ENCODE measurements at places on chromosomes 5 and 9. TPM values are rescaled to one million over a fixed set of nuclear protein-coding genes. Genes with fewer than 3 reads are reported as not detected.
A peak's percentile ranks its signal among the peaks of the same experiment; 100 is the strongest.

DNA sequence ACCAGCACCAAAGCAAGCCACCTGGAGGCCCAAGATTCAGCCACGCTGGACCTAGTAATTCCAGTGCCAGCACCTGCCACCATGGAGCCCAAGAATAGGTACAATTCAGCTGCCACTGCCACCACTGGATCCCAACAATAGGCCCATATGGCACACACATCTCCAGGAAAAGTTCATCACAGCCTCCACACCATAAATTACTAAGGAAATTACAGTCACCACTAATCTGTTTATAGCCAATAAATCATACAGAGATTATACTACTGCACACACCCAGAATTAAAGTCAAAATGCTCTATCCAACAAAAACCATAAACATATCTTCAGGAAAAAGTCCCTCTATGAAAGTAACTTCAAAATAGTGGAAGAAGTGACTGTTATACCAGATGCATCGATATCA, 242.8 kb downstream of the SPATA31D1 start:
- DNase-seq: no peak

DNA sequence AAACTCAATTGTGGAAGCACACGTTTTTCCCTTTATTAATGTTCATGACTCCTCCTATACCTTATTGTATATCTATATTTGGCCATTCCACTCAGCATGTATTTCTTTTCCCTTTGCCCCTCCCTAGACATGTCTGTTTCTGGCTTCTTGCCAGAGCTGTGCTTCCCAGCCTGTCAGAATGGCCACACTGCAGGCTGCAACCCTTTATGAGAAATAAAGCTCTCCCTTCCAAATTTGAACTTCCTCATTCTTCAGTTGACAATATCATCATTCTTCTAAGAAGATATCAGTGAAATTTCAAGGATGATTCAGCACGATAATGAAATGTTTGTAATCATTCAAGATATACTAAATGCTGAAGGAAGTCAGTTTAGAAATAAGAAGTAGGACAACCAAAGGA, 107.6 kb upstream of the PRSS3 start:
- DNase-seq: no peak

GRCh38 chr9:36874261-36874660, 159.8 kb downstream of the PAX5 start:
- DNase-seq: no peak

GRCh38 chr9:24582146-24583126, 36.7 kb upstream of the IZUMO3 start:
- no peak for DNase-seq

GRCh38 chr5:176793736-176794135, 16.6 kb upstream of the UNC5A start:
- DNase-seq: no peak

Gene SPINK1
- total RNA-seq: 1.2 TPM

DNA sequence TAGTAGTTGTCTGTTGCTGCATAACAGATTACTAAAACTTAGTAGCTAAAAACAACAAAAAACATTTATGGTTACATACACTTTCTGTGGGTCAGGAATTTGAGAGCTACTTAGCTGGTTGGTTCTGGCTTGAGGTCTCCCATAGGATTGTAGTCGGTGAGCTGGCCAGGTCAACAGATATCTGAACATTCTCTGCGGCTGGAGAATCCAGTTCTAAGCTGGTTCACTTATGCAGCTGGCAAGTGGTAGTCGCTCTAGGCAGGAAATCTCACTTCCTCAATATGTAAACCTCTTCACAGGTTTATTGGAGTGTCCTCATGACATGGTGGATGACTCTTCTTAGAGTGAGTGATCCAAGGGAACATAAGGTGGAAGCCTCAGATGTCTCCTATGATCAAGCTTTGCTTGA, 65.7 kb upstream of the TNFAIP8 start:
- no peak for DNase-seq

GRCh38 chr5:107512029-107512428, 158.7 kb downstream of the EFNA5 start:
- no peak for DNase-seq

- DNase-seq: peak; percentile 66
Observed at GRCh38 chr5:171321447-171321846, 12.4 kb downstream of the TLX3 start.

Gene C9
- not detected for total RNA-seq

DNA sequence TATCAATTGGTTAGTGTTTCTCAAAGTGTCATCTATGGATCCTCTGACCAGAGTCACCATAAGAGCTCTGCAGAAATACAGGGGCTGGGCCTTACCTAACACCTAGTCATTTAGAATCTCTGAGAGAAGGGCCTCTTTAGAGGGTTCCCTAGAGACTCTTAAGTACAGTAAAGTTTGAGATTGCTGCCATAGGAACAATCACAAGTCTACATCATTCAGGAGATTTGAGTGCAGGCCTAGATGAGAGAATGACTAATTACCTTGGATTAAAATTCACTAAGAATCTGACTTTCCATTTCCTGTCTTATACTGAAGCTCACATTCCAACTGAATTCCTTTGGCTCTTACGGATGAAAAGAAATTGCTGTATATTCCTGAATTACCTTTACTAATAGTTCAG, 182.1 kb upstream of the PTGER4 start:
- DNase-seq: no peak

Gene ANKDD1B
- 1.1 TPM for total RNA-seq

- DNase-seq: no peak
Observed at GRCh38 chr5:5326115-5326758, 96.2 kb upstream of the ICE1 start.

Gene NPR3
- total RNA-seq: 2.4 TPM

DNA sequence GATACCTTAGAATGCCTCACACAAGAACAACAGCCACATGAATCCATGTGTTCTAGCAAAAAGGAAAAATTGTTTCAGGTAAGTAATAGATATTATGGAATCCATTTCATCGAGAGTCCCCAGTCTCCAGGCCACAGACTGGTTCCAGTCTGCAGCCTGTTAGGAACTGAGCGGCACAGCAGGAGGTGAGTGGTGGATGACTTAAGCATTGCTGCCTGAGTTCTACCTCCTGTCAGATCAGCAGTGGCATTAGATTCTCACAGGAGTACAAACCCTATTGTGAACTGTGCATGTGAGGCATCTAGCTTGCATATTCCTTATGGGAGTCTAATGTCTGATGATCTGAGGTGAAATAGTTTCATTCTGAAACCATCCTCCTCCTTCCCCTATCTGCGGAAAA, 207.0 kb downstream of the CSNK1G3 start:
- DNase-seq: no peak

DNA sequence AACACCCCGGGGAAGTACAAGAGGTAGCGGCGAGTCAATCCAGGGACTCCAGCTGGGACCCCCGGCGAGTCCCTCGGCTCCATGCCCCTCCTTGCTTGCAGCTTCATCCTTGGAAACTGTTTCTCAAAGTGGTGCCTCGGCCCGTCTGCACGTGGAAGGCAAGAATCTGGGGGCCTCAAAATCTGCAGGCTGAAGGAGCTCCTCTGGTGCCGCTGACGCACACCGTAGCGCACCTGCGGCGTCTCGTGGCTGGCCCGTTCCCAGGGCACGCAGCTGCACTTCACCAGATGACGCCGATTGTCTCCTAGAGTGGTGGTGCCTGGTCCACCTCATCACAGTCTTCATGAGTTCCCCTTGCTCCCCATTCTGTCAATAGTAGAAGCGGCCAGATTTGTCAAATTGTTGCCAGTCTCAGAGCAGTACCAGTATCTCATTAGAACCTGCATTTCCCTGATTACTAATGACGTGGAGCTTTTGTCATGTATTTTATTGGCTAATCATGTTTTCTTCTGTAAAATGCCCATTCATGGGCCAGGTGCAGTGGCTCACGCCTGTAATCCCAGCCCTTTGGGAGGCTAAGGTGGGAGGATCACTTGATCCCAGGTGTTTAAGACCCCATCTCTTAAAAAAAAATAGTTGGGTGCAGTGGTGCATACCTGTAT, 38.6 kb downstream of the GTF3C4 start:
- DNase-seq: no peak

DNA sequence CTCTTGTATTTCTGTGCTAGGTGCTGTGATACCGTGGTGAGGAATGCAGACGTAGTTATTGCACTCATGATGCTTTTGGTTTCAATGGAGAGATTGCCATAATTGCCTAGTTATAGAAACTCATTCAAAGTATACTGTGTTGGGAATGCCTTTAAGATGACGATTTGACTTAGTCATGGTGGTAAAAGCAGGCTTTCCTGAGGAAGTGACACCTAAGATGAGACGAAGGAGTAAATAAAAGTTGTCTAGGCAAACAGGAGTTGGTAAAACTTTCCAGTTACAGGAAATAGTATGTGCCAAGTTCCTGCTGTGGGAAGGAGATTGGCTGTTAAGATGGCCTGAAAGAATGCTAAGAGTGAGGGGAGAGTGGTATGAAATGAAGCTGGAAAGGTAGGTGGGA, 48.1 kb downstream of the FOCAD start:
- no peak for DNase-seq

GRCh38 chr5:135476615-135477581, 24.7 kb upstream of the TIFAB start:
- peak; percentile 32 for DNase-seq

- DNase-seq: no peak
Observed at GRCh38 chr5:102895234-102895633, 140.1 kb downstream of the PAM start.

Gene JAKMIP2
- 0.23 TPM for total RNA-seq

DNA sequence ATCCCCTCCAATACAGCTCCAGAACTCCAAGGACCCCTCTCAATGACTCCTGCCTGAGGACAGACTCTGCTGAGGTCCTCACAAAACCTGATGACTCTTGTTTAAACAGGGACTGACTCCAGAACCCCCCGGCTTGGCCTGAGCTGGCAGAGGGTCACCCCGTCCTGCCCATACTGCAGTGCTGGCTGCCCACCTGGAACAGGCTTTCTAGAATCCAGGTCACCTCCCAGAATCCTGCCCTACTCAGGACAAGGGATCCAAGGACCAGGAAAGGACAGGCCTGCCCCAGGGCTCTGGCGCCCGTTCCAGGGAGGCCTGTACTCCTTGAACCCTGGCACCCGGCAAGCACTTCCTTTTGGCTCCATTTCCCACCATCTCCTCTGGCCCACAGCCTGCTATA, 22.2 kb downstream of the RALGDS start:
- DNase-seq: no peak

GRCh38 chr9:121364886-121365285, 5.2 kb downstream of the STOM start:
- no peak for DNase-seq

- DNase-seq: no peak
Observed at GRCh38 chr5:78326930-78327329, 32.4 kb upstream of the AP3B1 start.

DNA sequence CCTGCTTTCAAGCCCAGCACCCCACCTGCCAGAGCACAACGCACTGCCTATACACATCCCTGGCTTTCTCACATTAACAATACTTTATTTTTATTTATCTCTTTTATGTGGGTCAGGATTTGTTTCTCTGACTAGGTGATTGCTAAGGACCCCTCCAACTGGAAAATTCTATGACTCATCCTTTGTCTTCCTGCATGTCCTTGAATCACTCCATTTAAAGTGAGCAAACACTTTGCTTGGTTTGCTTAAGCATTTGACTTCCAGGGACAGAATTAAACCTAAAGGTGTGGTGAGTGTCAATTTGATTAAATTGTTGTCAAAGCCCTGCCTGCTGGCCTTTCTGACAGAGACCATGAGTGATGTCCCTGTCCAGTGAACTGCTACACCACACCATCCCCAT, 536.5 kb upstream of the BRINP1 start:
- DNase-seq: no peak

DNA sequence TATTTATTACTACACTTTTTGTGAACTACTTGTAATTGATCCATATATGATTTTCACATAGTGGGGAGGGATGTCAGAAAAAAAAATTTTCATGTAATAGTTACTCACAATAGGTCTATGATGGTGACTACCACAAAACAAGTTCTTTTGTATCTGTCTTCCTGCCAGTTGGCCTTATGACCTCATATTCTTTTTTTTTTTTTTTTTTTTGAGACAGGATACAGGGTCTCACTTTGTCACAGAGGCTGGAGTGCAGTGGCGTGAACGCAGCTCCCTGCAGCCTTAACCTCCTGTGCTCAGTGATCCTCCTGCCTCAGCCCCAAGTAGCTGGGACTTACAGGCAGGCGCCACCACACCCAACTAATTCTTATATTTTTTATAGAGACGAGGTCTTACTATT, 10.9 kb downstream of the SEC24A start:
- no peak for DNase-seq

DNA sequence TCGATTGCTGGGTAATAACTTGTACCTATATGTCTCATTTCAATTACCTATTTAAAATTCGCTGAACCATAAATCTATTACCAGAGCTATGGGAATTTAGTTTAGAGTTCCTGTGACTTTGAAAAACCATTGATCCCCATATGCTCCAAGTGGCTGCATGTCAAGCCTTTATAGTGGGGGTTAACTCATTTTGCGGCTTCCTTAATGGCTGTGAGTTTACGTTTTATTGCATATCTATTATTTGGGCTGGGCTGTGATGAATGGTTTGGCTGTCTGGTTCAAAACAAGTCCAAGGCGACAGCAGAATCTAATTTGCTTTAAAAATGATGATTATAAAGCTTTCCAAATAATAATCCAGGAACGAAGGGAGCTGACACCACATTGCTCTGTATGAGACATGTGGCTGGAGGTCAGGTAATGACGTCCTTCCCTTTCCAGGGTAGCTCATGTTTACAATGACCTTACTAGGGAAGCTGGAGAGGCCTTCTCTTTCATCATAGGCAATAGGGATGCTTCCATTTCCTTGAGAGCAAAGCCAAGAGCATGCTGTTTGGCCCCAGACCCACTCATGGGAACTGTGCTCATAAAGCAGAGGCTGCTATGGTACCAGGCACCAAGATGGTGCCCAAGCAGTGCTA, 258.3 kb downstream of the HSPA4 start:
- no peak for DNase-seq

DNA sequence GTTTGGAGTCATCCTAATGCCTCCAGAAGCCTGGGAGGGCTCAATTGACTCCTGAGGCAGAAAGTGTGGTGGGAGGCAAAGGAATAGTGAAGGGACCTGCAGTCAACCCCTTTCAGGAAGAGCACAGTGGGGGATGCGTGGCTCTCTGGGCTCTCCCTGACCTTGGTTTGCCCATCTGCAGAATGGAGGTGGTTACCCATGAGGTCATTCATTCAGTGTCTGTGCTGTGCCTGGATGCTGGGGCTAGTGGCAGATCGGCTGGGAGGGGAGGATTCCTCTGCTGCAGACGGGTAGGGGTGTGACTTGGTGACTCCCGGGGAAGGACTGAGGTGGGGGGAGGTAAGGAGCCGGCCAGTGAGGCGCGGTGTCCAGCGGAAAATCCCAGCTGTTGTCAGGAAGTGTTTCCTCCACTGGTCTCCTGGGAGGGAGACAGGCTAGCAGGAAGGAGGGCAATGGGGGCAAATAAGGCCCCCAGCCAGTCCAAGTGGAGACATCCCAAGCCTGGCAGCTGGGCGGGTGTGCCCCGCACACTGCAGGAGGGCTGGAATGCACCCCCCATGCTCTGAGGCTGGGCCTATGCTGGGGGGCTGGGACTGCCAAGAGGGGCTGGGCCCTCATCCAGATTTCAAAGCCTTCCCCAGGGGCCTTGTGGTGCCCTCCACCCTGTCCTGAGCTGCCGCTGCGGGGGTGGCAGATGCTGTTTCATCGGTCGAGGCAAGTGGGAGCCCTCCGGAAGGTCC, 10.9 kb downstream of the CXXC5 start:
- no peak for DNase-seq

GRCh38 chr5:66757219-66757833, 161.1 kb downstream of the MAST4 start:
- DNase-seq: peak; percentile 35

Gene PFN3
- total RNA-seq: not detected

- DNase-seq: peak; percentile 69
Observed at GRCh38 chr5:132363431-132364112, 5.9 kb upstream of the SLC22A5 start.

Gene LVRN
- total RNA-seq: 1.9 TPM

- no peak for DNase-seq
Observed at GRCh38 chr9:12997009-12997408, 222.2 kb downstream of the LURAP1L start.

Gene ADAMTS16
- not detected for total RNA-seq

Gene PTGS1
- 62.9 TPM for total RNA-seq

Data from lower leg skin (tissue), 4 donors.